ENCODE measurements at places on chromosomes 6 and 20.

- peak; percentile 31 for DNase-seq
Measured at GRCh38 chr6:109073344-109074132, 21.1 kb downstream of the SESN1 start.

GRCh38 chr6:106253731-106254130 lies 71.8 kb downstream of the ATG5 start:
- DNase-seq, result no peak

DNA sequence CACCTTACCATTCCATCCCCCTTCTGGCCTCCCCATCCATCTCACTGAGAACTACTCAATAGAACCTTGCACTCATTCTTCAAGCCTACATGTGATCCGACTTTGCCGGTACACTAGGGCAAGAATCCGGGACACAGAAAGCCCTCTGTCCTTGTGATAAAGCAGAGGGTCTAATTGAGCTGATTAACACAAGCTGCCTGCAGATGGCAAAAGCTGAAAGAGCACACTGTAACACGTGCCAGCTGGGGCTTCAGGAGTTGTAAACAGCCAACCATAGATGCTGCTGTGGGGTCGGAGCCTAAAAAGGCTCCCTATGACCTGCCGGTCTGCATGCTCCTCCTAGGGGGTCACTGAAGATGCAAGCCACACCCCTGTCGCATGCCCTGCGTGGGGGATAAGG lies 124.1 kb downstream of the RNF144B start:
- no peak for DNase-seq

DNA sequence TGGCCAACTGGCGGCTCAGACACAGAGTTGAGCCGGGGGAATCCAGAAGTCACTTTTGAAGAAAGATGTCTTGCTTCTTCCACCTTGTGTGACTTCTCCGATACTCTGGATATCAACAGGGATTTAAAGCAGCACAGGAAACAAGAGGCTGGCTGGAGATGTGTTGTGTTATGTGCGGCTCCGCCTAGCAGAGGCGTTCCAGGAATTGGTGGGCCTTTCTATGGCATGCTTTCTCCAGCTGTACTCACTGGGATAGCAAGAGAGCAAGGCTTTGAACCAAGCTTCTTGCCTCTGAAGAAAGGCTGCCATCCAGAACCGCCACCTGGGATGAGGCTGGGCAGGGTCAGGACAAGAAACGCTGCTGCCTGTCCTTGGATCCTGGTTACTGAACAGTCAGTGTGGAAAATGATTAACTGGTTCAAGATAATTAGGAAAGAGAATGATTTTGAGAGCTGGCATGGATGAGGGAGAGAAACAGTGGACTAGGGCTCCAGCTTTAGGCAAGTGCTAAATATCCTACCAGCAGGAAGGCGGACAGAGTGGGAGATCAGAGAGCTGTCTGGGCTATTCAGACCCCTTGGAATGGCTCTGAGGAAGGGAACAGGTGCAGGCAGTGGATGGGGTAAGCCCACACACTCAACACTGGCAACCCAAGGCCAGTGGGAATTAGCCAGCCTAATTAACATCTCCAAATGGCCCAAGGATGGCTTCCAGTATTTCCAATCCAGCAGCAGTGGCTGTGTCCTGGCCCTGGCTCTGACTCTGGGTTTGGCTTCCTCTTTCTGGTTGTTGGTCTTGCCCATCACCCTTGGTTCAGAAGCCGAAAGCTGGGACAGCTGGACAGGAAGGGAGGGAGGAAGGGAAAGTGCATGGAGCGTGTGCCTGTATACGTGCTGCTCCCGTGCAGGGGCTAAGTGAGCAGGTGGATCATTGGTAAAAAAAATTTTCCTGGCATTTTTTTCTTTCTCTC lies 31.9 kb downstream of the INSM1 start:
- no peak for DNase-seq

- DNase-seq, result no peak
Measured at GRCh38 chr20:21622097-21622857, 83.2 kb upstream of the PAX1 start.

- peak; percentile 22 for DNase-seq
Measured at GRCh38 chr20:17995967-17996819, 27.4 kb downstream of the MGME1 start.

DNA sequence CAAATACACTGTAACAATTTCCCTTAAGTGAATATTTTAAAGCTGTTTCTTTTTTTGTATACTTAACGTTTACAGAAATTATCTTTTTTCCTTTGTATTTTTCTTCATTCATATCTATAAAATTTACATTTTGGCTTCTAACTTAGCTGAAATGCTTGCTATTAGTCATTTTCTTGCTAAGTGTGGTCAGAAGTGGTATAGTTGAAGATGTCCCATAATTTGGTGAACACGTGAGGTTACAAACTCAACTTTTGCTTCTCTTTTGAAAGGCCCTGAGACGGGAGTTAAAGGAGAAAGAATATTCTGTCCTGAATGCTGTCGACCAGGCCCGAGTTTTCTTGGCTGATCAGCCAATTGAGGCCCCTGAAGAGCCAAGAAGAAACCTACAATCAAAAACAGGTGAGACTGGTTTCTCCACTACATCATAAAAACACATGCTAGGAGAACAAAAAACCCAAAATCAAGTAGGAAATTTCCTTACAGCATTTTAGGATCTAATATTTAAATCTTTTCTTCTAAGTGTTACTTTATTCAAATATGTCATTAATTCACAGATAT lies 445.0 kb downstream of the UTRN start:
- no peak for DNase-seq

- peak; percentile 40 for DNase-seq
Measured at GRCh38 chr6:135880066-135880972, 28.8 kb downstream of the PDE7B start.

GRCh38 chr6:43758617-43759050 lies 11.4 kb upstream of the VEGFA start:
- peak; percentile 33 for DNase-seq

DNA sequence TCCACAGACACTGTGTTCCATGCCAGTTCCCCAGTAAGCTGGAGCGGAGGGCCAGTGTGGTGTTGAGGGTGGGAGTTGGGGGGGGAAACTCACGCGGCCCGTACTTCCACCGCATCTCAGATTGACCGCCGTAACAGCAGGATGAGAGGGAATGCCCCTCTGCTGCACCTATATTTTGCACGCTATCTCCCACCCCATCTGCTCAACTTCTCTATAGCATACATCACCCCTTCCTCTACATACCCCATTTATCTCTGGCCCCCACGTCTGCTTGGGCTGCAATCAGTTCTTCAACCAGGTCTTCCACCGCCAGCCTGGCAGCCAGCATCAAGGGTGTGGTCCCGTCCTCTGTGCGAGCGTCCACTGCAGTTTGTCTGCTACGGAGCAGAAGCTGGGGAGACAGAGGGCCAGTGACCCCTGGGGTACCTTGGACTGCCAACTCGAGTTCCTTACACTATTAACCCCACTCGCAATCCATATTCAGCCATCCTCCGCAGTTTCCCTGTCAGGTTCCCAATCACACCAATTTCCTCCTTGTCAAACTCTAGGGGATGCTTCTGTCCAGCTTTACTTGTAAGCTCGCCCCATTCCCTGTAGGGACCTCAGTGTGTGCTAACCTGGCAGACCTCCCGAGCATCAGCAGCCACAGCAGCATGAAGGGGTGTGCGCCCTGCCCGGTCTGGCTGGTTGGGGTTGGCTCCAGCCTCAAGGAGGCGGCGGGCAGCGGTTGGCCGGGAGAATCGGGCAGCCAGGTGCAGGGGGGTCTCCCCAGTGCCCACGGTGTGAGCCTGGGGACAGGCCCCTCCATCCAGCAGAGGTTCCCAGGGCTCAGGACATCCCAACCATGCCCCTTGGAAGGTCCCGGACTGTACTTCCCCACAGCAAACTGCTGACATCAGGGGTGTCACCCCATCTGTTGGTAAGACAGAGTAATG lies 4.5 kb upstream of the GPSM3 start:
- peak; percentile 65 for DNase-seq

DNA sequence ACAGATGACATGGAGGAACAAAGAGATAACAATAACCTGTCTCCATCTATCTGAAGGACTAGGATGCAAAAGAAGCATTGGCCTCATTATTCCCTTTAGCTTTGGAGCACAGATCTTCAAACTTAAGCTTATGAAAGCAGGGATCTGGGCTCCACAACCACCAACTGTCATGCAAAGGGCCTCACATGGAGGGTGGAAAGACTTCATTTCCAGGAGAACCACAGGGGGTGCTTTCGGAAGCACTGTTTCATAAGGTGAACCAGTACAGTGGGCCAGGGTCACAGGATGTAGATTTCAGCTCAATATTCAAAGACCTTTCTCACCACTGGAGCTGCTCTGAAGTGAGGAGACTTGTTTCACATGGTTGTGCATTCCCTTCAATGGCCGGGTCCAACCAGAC lies 55.1 kb upstream of the MYB start:
- no peak for DNase-seq

DNA sequence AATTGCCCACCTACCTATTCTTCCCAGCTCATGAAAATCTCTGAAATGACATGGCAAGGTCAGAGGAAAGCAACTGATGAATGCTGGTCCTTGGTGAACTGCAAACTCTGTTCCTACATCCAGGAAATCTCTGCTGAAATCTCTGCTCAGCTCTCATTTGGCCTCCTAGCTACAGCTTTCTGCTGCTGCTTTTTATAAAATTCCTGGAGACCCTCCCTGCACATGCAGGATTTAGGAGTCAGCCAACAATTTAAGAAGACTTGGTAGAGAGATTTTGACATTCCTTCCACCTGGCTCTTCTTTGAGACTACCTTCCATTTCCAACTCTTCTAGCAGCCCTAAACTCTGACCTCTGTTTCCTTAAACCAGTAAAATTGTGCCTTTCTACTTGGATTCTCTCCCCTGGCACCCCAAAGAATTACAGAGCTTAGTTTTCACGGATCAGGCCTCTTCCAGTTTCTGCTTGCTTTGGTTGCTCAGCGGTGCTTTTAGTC lies 55.5 kb downstream of the PDE7B start:
- no peak for DNase-seq

GRCh38 chr20:20955892-20956291 lies 150.3 kb downstream of the LINC00237 start:
- no peak for DNase-seq

DNA sequence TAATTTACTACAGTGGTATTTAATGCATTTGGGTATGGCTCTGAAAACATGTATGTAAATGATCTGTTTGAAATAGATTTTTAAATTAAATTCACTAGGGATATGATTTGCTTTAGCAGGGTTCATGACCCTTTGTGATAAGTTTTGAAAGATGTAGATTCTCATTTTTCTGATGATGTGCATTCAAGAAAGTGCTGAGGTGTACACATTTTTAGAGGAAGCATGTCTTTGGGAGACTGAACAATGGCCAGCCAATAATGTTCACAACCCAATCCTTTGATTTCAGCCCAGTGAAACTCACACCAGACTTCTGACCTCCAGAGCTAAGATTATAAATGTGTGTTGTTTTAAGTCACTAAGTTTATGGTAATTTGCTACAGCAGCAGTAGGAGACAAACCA lies 71.1 kb downstream of the TMEM244 start:
- no peak for DNase-seq

DNA sequence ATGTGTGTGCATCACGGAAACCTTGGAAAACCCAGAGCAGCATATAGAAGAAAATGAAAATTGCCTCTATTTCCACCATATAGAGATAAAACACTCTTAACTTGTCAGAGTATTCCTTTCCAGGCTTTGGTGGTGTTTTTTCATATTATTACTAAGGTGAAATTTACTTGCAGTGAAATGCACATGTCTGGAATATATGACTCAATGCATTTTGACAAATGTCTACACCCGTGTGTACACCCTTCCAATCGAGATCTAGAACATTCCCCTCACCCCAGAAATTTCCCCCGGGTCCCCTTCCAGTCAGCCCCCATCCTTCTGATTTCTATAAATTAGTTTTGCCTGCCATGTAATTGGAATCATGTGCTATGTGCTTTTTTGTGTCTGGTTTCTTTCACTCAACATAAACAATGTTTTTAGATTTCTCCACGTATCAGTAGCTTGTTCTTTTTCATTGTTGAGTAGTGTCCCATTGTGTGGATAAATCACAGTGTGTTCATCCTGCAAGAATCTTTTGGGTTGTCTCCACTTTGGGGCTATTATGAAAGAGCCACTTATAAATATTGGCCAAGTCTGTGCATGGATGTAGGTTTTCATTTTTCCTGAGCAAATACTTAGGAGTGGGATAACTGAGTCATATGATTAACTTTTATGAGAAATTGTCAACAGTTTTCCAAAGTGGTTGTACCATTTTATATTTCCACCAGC lies 19.9 kb upstream of the PREX1 start:
- DNase-seq, result no peak

Measured in CD4-positive, alpha-beta T cell (primary cell).